ENCODE measurements at places on chromosomes 5 and 9.

DNA sequence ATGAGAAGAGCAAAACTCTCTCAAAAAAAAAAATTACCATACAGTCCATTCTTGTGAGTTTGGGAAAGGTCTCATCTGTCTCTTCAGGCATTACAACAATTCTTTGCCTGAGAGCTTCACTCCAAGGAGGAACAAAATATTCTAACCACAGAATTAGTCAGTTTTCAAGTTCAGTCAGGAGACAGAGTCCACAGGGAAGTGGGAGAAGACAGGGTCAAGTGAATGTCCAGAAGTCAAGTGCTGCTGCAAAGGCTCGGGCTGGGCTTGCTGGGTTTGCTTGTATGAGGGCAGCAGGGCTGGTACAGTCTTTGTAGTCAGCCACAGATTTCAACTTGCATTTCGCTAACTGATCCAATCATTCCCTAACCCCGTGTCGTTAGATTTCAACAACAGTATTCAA, 17.6 kb upstream of the HEXB start:
- DNase-seq = no peak

DNA sequence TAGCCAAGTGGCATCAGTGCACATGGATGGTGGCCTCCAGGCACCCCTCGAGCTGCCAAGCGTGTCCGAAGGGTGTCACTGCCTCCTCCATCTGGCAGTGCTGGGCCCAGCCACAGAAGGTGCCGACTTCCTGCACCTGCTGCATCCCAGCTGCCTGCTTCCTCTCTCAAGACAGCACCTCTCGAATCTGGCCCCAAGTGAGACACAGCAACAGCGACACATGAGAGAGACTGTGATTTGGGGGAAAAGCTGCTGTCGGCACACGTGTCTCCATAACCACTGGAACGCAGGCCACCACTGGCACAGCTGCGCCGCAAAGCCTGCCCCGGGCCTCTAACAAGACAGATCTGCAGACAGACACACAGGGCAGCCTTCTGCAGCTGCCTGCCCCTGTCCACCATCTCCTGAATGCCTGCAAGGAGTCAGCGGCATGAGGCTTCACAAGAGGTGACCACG, 8.8 kb downstream of the CLPTM1L start:
- DNase-seq = no peak

DNA sequence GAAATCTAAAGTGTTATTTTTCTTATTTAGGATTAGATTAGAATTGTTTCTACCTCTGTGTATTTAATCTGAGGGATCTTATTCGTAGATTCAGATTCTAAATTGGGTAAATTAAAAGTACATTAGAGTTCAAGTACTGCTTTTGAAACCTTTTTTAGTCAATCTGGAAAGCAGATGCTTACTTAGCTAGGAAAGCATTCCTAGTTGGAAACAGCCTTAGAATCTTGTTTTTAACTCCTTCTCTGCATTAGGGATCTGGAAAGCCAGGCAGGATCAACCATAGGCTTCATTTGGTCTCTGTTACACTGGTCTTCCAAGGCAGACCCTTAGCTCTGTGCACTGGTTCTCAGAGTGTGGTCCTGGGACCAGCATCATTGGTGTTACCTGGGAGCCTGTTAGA, 247.4 kb downstream of the NR3C1 start:
- DNase-seq = no peak

- DNase-seq = peak; percentile 32
These were observed 99.9 kb downstream of the GTF3C4 start for GRCh38 chr9:132769906-132770769.

- no peak for DNase-seq
These were observed 171.2 kb downstream of the SLC12A2 start for GRCh38 chr5:128254789-128255188.

GRCh38 chr9:129500161-129500862, 120.6 kb downstream of the C9orf50 start:
- no peak for DNase-seq

DNA sequence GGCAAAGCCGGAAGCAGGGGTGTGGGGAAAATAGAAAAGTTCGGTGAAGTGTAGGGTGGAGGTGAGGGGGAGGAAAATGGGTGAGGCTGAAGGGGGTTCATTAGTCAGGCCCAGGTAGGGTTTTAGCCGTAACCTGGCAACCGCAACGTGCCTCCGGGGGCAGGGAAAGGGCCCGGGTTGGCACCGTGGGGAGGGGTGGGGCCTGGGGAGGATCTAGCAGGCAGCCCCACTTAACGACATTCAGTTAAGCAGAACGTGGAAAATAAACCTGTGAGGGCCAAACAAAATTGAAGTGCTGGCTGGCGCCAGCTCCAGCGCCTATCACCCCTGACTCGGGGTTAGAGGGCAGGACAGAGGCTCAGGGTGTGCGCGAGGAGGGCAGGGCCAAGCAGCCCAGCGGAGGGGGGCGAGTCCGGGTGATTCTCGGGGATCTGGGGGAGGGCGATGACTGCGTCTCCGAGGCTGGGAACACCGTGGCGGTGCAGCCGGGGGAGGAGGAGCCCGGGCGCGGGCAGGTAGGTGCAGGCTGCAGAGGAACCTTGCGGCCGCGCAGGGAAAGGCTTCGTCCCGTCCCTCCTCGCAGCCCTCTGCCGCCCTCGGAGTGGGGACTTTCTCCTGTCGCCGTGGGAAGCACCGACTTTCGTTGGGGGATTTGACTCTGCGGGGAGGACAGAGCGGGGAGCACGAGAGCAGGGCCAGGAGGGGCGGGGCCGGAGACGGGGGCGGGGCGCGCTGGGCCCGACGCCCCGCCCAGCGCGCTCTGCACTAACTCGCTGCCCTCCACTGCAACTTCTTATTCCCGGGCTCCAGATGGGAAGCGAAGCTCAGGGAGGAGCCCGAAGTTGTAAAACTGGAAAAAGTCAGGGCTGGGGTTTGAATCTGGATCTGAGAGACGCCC, 5.1 kb downstream of the RGS14 start:
- peak; percentile 57 for DNase-seq

DNA sequence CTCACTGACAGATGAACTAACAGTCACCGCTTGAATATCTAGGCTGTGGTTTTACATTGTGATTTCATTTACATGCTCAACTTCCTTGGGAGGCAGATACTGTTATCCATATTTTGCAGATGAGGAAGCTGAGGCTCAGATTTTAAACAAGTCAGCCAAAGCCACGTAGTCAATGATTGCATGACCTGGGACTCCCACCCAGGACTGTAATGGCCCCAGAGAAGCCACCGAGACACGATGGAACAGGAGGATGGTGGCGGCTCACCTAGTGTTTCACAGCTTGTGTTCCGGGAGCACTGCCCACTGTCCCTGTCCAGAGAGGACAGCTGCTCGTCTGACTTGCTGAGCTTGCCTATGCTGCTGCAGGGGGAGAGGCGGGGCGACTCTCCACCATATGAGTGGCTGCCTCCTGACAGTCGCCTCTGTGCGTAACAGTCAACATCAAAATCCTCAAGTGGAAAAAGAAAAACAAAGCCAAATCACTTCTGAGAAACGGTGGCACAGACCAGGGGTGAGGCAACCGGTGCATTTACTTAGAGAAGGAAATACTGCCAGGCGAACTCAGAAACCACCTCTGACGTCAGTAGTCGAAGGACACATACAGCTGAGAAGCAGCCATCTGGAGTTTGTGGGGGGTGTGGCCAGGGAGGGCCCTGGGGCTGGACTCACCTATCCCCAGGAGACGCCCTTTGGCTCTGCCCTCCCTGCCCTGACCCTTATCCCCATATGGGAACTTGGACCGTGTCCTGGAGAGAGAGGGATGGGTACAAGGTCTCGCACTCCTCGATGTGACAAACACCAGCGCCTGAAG, 82.5 kb downstream of the PRRT1B start:
- DNase-seq = peak; percentile 6

DNA sequence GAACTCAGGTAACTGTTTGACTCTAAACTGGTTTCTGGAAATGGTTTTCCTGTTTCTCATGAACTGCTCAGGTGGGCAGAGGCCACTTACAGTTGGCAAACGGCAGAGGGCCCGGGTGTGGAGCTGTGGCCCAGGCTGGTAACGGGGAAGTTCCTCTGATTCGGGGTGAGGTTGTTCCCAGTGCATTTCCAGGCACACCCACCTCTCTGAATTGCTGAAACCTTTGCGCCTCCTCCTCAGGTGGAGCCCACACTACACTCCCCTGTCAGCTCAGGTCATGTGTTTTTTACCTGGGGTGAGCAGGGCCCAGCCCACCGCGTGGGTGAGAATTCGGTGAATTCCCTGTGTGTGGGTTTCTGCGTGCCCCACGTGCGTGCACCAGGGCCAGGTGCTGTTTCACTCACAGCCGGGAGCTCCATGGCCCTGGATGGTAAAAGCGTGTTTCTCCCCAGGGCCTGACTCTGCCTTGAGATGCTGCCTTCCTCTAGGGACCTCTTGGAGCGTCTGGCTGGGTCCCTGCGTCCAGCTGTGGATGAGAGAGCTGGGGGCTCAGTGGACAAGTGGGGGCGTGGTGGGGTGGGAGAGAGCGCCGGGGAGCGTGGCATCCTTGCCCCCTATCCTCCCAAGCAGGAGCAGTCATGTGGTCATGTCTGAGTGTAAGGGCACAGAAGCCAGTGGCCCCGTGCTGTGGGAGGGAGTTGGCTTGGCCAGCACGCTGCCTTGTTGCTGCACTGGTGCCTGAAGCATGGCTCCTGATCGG, 33.5 kb upstream of the LPCAT1 start:
- no peak for DNase-seq

DNA sequence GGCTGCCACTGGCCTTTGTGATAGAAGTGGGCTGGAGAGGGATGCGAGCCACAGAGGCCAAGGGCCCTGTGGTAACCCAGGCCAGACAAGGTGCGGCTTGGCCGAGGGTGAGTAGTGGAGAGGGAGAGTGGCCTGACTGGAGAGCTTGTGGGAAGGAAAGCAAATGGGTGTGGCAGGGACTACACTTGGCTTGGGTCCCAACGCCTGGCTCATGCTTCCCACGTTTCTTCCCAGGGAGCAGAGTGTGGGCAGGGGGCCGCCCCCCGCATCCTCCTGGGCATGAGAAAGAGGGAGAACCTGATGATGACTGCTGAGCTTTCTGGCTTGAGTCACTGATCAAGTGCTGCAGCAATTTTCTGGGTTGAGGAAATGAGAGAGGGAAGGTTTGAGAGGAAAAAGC, 95.7 kb downstream of the ANKH start:
- no peak for DNase-seq
